Stimulated activated CD8-positive, alpha-beta memory T cell treated with anti-CD3 and anti-CD28 coated beads, Interleukin-4, amount 100 ng/mL, for 4 hours (primary cell): ENCODE measurements at places on chromosomes 6 and 20.

DNA sequence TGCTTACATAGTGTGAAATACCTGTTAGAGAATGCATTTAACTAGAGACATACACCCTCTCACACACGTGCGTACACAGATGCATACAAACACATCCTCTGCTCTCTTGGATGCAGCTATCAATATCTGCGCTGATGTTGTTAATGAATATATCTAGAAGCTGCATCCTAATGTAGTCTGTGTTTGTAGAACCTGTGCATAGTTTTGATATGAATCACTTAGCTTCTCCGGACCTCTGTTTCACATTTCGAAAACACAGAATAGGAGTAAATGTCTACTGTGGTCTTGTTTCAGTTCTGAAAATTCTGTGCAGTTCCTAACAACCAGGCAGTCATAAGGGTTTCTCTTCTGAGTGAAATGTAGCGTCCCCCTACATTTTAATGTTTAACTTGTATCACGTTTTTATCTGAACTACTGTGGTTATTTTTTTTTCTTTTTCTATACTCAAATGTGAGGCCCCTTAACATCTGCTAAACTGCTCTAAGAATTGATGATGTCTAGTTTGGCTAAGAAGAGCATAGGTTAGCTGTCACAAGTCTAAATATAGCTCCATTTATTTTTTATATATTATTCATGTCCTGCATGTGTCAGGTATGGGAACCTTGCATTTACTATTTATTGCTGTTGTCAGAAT lies 254.5 kb downstream of the TMEM242 start:
- no peak for DNase-seq

DNA sequence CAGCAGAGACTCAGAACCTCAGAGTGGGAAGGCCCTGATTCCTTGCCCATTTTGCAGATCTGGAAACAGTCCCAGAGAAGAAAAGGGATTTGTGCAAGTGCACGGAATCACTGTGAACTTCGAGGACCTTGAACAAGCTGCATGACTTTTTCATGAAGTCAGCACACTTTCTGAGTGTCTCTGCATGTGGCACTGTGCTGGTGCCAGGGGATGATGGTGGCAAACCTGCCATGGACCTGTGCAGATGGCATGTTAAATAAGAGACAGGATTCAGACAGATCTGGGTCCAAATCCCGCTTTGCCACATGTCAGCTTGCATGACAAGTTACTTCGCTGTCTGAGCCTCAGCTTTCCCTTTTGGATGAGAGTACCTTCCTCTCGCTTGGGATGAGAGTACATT lies 26.8 kb downstream of the ZNF831 start:
- DNase-seq, result no peak

GRCh38 chr6:145071836-145072235 lies 663.5 kb downstream of the EPM2A start:
- no peak for DNase-seq

DNA sequence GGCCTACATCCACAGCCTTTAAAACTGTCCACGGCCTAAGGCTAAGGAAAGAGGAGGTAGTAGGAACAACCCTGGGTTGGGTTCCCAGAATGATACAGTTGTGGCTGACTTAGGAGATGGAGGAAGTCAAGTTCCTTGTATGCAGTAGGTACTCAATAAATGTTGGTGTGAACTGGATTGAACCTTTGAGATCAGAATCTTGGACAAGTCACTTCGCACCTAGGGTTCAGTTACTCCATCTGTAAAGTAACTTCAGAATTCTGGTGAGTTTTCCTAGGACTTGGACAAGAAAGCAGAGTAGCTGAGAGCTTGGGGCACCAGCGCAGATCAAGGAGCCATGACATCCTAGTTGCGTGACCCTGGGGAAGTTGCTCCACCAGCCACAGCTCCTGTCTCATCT lies 9.1 kb downstream of the XKR7 start:
- DNase-seq, result no peak

- no peak for DNase-seq
Measured at GRCh38 chr20:53099856-53100255, 127.7 kb downstream of the TSHZ2 start.

DNA sequence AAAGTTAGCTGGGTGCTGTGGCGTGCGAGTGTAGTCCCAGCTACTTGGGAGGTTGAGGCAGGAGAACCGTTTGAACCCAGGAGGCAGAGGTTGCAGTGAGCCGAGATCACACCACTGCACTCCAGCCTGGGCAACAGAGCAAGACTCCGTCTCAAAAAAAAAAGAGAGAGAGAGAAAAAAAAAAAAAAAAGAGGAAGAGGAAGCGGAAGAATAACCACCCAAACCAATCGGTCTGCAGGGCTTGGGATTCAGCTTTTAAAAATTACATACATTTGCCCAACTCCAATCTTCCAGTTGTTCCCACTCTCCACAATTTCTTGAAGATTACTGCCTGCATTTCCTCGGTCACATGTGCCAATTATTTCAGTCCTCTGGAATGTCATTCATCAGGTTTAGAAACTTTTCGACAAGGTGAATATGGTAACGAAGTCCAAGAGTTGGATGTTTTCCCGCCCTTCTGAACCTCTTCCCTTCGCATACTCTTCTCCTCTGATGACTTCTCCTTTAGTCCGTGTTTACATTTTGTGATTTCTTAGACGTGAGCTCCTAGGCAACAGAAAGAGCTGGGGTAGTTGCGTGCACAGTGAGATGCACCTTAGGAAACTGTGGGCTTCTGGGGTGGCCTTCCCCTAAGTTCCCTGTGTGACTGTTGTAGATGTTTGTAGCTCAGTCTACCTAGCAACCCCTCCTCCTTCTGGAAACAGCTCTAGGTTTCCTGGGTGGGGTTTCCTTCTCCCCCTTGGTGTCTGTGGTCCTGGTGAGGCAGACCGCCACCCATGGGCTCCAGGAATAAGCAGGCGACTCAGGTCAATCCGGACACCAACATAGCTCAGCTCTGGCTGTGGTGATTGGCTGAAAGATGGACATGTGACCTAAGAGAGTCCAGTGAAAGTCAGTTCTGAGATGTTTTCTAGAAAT lies 63.0 kb upstream of the NCOA3 start:
- no peak for DNase-seq

- no peak for DNase-seq
Measured at GRCh38 chr20:32945710-32946221, 58.5 kb downstream of the SUN5 start.

DNA sequence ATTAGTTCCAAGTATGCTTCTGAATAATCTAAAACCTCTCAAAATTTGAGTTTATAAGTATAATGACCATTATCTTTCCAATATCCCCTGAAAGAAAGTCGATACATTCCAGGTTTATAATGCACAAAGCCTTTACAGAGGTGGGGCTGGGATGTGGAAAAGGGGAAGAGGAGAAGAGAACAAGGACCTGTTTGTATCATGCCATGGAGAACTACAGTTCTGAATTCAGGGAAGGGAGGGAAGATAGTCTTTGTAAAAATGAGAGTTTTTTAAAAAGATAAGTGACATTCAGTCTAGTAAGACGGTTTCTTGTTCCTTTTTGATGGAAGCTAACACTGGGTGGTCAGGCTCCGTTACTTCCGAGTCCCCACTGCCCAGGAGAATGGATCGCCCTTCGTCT lies 26.1 kb downstream of the ZBTB2 start:
- no peak for DNase-seq

GRCh38 chr20:34515484-34516246 lies 557 bp upstream of the DYNLRB1 start:
- DNase-seq, result peak; percentile 39

- no peak for DNase-seq
Measured at GRCh38 chr6:42199106-42199981, 4.6 kb upstream of the GUCA1B start.

DNA sequence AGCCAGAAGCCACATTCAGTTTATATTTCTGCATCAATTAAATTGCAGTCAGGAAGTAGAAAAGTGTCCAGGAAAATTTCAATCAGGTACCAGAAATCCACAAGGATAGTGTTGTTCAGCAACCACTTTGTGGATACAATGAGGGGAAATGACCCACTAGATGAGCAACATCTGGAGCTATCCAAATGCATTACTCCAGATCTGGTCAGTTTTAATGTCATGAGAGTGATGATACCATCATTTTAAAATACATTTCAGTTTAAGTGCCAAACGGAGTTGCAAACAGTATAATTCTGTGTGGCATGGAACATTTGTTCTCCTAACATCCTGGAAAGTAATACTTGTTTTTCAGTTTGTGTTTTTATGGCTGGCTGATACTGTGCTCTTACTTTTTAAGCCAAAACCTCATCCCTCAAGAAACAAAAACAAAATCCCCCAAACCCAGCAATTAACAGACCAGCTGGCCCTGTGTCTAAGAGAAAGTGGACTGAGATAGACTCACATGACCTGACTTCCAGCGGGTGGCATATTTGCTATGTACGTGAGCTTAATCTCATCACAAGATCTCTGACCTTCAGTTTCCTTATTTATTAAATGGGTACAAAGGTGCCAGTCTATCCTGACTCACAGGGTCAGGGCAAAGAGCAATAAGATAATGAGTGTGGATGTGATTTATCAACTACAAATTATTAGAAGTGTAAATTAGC lies 58.8 kb upstream of the CNKSR3 start:
- DNase-seq, result no peak

DNA sequence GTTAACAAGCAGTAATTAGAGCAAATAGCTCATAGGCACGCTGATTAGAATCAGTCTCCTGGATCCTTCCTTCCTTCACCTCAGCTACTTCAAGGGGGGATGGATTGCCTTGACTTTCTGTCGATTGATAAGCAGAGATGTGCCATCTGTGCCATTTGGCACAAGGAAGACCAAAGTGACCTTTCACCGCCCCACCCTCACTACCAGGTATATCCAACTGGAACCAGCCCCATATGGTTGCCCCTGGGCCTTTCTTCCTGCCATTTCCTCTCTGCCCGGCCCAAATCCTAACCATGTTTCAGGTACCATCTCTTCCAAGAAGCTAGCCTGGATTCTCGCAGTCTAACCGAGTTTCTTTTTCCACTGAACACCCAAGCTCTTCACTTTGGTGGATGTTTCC lies 8.7 kb upstream of the CPNE5 start:
- no peak for DNase-seq
